ENCODE measurements at places on chromosomes 5 and 9.

- no peak for DNase-seq
These were observed 298.9 kb downstream of the CSNK1G3 start for GRCh38 chr5:123810746-123811340.

DNA sequence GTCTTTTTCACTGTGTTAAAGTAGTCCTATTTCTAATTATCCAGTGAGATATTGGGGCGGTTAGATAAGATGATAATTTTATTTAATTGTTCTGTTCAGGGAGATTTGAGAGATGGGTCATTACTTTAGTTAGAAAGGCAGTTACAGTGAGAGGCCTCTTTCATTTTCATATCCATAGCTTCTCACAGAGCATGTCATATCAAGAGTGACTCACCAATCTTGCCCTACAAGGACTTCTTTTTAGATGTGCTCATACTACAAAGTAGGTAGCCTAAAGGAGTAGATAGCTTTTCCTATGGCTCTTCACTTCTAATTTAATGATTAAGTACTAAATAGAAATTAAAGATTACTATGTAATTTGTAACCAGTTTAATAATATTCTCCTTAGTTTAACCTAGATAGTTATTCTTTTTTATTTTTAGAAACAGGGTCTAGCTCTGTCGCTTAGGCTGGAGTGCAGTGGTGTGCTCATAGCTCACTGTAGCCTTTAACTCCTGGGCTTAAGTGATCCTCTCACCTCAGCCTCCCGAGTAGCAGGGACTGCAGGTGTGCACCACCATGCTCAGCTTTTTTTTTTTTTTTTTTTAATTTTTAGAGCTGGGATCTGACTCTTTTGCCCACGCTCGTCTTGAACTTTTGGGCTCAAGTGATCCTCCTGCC is 71.0 kb downstream of the FER start:
- DNase-seq, result peak; percentile 31

GRCh38 chr5:82796643-82797416 is 280.4 kb downstream of the TMEM167A start:
- DNase-seq, result no peak

GRCh38 chr5:169978714-169979113 is 1.6 kb downstream of the INSYN2B start:
- DNase-seq, result peak; percentile 50

DNA sequence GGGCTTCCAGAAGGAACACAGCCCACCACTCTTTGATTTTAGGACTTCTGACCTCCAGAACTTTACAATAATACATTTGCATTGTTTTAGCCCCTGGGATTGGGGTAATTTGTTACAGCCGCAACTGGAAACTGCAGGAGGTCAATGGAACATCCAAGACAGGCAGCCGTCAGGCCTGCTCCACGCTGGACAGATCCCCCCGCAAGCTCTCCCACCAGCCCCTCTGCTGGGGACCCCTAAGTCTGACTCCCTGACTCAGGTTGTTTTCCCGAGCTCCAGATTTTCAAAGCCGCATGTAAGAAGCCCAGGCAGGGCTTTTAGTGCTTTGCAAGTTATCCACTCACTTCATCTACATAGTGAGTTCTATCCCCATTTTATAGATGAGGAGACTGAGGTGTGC is 127.6 kb downstream of the PAX5 start:
- no peak for DNase-seq

DNA sequence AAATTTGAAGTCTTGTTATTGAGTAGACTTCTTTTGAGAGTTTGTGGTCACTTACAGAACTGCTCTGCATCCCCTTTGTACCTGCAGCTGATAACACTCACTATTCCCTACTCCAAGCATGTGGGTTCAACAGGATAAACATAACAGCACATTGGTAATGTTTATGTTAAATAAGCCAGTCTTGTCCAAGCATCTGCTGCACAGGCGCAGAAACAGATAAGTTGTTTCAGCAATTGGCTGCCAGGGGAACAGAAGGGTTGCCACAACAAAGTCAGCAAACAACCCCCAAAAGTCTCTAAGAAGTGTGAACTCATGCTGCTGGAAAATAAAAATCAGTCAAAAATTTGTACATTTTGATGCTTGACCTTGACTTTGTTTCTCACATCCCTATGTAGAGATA is 174.6 kb downstream of the GDNF start:
- peak; percentile 67 for DNase-seq

- DNase-seq, result no peak
These were observed 765.1 kb downstream of the PTPRD start for GRCh38 chr9:9847750-9848149.

- no peak for DNase-seq
These were observed 14.3 kb downstream of the IRF1 start for GRCh38 chr5:132475987-132476875.

GRCh38 chr5:464843-465590 is 22.0 kb downstream of the EXOC3 start:
- no peak for DNase-seq

GRCh38 chr5:82894716-82895115 is 182.5 kb downstream of the TMEM167A start:
- DNase-seq, result no peak

GRCh38 chr5:117058740-117059139 is 484.1 kb upstream of the SEMA6A start:
- no peak for DNase-seq

GRCh38 chr9:131697908-131698617 is 41.8 kb downstream of the RAPGEF1 start:
- DNase-seq, result no peak

- peak; percentile 61 for DNase-seq
These were observed 66.6 kb downstream of the ZNF474 start for GRCh38 chr5:122195802-122196394.

DNA sequence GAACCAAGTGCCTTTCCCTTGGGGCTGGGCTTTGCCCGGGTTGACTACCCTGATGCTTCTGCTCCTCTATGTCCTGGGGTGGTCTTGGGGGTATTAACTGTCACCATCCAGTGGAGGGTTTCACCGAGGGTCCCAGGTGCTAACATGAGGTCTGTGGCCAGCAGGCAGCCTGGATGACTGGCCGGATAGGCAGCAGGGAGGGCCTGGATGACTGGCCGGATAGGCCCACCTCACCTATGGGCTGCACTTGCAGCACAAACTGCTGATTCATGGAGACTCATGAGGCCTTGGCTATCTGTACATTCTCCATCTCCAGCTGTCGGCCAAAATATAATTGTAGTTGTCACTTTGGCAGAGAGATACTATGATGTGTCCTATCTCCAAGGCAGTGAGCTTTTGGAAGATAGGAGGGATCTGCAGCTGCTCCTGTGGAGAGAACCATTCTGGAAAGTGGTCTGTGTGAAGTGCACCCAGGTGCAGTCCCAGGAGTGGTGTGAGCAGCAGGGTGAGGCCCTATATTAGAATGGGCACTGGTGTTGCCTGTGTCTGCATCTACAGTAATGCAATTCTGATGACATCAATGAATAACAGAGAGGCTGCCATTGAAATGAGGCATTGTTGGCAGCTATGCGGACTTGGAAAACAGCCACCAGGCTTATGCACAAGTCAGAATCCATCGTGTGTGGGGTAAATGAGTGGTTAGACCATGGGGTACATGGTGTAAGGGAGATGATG is 26.3 kb upstream of the CDKN2AIPNL start:
- peak; percentile 93 for DNase-seq

DNA sequence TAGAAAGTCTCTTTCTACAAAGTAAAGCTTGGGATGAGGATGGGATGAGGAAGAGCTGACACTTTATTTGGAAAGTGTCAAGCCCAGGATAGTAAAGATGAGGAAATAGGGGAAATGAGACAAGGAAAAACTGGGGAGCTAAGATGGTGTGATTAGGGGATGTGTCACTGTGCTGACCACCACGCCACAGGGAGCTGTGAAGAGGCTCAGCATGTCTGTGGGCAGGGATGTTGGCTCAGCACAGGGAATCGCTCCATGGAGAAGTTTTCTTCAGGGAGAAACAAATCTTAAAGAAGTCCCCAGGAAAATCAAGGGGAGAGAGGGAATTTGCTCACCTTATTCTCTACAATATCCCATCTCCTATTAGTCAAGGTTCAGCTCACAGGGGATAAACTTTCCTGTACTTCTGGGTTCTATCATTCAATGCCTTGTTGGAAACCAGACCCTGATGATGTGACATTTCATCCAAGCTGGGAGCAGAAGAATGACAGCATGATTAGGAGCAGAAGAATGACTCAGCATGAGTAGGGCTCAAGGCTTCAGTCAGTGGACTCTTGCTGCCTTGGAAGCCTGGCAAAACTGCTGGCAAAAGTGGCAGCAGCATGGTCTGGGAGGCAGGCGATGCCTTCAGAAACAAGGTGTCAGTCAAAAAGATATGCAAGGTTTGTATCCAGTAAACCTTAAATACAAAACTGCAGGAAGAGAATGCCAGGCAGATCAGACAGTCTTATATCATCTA is 4.9 kb downstream of the HSPB3 start:
- peak; percentile 50 for DNase-seq

DNA sequence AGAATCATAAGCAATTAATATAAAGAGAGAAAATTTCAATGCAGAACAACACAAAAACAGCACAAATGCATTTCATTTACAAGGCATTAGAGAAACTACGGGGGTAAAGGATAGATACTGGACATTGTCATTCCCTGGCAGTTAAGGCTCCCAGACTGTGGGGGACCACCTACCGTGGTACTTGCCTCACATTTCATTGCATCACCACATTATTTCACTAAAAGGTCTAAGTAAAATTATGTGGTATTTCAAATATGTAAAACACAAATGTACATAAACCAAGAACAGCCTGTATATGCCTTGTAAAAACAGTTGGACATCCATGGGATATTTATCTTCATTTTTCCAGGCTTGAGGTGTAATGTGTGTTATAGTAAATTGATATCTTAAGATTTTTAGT is 571.2 kb upstream of the ZNF462 start:
- no peak for DNase-seq

- DNase-seq, result peak; percentile 74
These were observed 383.3 kb upstream of the ZNF462 start for GRCh38 chr9:106479679-106480078.

DNA sequence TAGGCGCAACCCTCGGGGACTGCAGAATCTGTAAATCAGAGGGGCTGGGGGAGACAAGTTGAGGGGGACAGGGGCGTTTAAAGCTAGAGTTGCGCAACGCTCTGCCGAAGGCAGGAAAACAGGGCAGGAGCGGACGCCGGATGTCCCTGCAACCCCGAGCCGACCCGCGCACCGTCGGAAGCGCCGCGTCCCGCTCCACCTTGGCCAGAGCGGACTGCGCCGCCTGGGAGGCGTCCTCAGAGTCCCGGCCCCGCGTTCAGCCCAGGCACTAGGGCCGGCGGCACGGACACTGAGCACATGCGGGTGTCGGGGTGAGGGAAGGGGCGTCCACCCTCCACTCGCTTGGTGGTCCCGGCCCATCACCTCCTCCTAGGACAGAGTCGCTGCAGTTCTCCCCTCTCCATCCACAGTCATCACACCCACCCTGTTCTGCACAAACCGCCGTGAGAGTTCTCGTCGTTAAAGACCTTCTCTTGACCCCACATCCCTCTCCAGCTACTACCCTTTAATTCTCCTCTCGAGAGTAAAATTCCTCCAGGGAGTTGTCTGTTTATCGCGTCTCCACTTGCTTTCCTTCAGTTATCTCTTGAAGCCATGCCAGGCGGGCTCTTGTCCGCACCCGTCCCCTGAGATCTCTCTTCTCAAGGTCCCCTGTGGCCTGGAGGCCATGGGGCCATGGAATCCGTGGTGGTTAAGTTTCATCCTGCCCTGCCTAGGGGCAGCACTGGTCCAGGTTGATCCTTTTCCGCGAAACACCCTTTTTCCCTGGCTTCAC is 796 bp upstream of the PDLIM7 start:
- no peak for DNase-seq

DNA sequence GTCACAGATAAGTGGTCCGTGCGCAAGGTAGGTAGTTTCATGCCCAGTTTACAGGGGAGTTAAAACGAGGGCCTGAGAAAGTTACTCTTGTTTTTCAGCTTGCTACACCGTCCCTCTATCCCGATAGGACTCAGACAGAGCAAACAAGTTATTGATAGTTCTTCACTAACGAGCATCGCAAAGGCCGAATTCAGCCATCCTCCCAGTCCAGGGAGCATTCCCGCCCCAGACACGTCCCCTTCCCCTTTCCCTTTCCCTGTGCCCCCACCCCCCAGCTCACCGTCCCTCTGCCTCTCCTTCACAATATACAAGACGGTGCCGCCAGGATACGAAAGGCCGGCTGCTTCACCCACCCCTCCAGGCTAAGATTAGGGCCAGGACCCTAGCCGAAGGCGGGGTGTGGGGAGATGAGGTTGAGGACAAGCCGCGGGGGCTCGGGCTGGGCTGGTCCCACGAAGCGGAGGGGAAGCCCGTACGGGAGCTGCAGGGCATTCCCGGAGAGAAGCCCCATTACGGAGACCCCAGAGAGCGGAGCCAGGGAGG is 599 bp downstream of the KIAA1191 start:
- DNase-seq, result peak; percentile 5

DNA sequence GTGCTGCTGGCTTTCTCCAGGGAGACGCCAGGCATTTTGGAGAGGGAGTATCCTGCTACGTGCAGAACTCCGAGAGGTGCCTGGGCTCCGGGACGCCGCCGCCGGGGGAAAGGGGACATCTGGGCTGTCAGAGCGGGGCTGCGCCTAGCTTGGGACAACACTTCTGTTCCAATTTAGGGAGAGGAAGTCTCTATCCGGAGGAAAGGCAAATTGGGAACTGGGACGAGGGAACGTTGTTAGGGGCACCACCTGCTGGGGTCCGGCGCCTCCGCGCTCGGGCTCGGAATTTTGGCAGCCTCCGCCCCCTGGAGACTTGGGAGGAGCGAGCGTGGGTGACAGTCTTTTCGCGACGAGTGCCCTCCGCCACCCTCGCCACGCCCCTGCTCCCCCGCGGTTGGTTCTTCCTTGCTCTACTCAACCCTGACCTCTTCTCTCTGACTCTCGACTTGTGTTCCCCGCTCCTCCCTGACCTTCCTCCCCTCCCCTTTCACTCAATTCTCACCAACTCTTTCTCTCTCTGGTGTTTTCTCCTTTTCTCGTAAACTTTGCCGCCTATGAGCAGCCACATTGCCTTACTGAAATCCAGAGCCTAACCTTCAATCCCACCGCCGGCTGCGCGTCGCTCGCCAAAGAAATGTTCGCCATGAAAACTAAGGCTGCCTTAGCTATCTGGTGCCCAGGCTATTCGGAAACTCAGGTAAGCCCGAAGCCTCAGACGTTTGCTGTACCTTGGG is 1.6 kb downstream of the TSLP start:
- DNase-seq, result no peak

DNA sequence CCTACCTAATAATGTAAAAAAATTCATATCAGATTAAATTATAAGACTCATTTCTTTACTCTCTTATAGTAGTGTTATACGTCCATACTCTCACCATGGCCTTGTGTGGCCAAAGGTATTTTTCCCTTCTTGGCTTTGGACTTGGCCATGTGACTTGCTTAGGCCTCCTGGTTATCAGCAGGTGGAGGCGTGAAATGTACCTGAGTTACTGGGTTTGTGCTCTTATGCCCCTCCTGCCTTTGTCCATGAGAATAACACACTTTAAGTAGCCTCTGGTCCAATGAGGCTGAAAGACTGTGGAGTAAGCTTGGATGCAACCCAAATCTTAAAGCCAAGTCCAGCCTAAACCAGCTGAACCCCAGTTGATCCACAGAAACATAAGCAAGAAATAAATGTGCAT is 68.7 kb downstream of the RETREG1 start:
- DNase-seq, result no peak

Measured in AG10803 (cell line).